ENCODE measurements at places on chromosomes 4 and X. TPM values are rescaled to one million over a fixed set of nuclear protein-coding genes. Genes with fewer than 3 reads are reported as not detected.

The BMPR1B gene
- 2.8 TPM for total RNA-seq

The SPANXD gene
- not detected for total RNA-seq

The DSPP gene
- not detected for total RNA-seq

The PSAPL1 gene
- total RNA-seq = 0.14 TPM

The CITED1 gene
- 0.93 TPM for total RNA-seq

The LPAR4 gene
- total RNA-seq = 2.9 TPM

The BEX5 gene
- 8.9 TPM for total RNA-seq

The LDOC1 gene
- total RNA-seq = 71.0 TPM

The INTS6L gene
- 8.9 TPM for total RNA-seq

The PWWP3B gene
- total RNA-seq = 3.9 TPM

The TMEM128 gene
- total RNA-seq = 26.0 TPM

The RHOXF2 gene
- total RNA-seq = not detected

The CLDN34 gene
- 0.49 TPM for total RNA-seq

The USP17L22 gene
- total RNA-seq = not detected

The DMRTC1B gene
- total RNA-seq = not detected

The CENPVL1 gene
- total RNA-seq = 0.45 TPM

The POU3F4 gene
- not detected for total RNA-seq

The ZNF732 gene
- total RNA-seq = 24.2 TPM

The TEX13B gene
- not detected for total RNA-seq

The RTL5 gene
- 8.4 TPM for total RNA-seq

The PUDP gene
- 38.2 TPM for total RNA-seq

The RASL11B gene
- total RNA-seq = 7.6 TPM

The DOK7 gene
- total RNA-seq = 1.9 TPM

The ASB12 gene
- 0.40 TPM for total RNA-seq

The GLRA2 gene
- total RNA-seq = not detected

The NRK gene
- 0.51 TPM for total RNA-seq

The TXK gene
- total RNA-seq = 0.48 TPM

The RWDD4 gene
- 20.3 TPM for total RNA-seq

The PCDH10 gene
- total RNA-seq = 387 TPM

The BTK gene
- total RNA-seq = 2.3 TPM

The ARMCX1 gene
- 26.9 TPM for total RNA-seq
